ENCODE measurements at places on chromosomes 16 and 17.

GRCh38 chr17:72590382-72590781, 469.6 kb downstream of the SOX9 start:
- DNase-seq: no peak

DNA sequence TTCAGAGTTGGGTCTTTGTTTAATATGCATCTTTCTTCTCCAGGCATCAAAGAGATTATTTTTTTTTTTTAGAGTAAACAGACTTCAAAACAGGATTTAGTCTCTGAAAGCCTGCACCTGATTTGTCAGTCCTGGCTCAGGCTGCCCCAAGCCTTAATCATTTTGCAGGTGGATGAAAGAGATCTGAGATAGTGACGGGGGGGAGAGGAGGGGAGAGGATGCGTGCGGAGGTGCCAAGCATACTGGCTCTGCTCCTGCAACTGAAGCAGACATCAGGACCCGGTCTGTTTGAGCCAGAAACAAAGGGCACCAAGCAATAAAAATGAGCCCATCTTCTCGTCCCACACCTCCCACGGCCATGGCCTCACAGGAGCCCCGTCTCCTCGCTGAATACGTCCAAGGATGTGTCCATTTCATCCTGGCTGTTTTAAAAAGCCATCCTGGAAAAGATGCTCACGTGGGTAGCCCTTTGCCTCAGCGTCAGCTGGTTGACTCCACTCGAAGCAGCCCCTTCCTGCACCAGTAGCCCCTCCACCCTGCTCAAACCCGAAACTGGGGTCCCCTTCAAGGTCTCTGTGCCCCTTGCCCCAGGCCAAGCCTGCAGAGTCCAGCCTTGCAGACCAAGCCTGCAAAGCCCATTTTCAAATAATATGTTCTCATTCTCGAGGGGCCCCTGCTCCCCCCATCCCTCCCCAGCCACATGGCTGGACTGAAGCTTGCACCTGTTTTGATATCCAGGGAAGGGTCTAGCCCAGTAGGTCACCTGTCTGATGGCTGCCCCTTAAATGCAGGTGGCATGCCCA, 84.8 kb upstream of the TNRC6C start:
- DNase-seq: no peak

DNA sequence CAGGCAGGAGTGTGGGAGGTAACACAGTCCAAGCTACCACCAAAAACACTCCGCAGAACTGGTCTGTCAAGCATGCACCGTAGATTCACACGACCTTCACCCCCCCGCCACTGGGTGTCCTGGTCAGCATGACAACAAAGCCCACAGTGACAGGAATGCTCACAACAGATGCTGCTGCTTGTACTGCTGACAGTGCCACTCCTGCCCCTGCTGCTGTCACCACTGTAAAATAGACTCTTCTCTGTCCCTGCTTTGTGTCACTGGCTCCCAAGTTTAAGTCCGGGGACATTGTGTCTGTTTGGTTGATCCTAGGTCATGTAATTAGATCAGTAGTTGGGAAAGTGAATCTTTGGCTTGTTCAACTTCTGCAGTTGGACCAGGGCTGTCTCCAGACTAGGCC, 7.0 kb upstream of the ODF4 start:
- DNase-seq: no peak

DNA sequence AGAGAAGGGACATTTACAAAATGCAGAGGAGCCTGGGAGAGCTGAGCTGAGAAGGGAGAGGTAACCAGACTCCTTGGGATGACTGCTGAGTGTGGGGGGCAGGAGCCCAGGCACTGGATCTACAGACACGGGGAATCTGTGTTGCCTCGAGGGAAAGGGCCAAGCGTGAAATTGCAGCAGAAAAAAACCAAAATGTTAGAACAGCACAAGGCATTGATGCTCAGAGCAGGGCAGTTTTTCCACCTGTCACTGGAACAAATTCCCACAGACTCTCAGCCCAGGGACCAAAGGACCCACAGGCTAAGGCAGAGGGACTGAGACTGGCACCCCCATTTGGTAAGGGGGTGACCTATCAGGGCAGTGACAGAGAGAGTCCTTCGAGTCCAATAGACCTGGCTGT, 2.0 kb downstream of the PITPNM3 start:
- no peak for DNase-seq

- no peak for DNase-seq
These were observed 394.1 kb downstream of the SOX9 start for GRCh38 chr17:72514891-72515290.

DNA sequence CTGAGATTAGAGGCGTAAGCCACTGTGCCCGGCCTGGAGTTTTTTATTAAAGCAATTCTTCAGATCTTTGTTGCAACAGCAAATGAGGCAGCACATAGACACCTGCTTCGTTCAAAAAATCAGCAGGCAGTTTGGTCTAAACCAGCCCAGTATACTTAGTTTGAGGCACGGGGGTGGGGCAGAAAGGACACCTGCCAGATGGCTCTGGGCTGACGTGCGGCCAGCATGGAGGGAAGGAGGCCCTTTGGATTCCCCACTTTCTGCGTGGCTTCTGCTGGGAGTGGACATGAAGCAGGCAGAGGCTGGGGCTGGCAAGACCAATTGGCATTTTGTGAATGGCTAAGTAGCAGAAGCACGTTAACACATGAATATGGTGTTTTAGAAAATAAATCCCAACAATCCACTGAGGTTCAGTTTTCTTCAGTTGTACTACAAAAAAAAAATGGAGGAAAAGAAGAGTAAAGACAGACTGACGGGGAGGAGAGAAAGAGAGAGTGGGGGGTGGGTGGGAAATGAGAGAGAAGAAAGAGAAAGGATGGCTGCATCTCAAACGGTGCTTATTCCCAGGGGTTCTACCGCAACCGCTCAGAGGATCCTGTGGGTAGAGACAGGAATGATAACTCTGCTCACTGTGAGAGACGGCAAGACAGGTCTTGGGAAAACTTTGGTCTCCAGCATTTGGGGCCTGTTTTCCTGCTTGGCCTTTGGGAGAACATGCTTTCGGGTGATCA, 16.3 kb downstream of the C16orf46 start:
- no peak for DNase-seq

- DNase-seq: no peak
These were observed 99.2 kb downstream of the GOSR1 start for GRCh38 chr17:30576326-30576861.

Data from D721Med (cell line).